ENCODE measurements at places on chromosomes 3 and 15. TPM values are rescaled to one million over a fixed set of nuclear protein-coding genes. Genes with fewer than 3 reads are reported as not detected.

Gene UROC1
- not detected for total RNA-seq

Gene ANXA2
- 1,298 TPM for total RNA-seq

Gene FOXL2NB
- 0.93 TPM for total RNA-seq

Gene AVEN
- total RNA-seq, result 6.8 TPM

Gene THSD4
- total RNA-seq, result 30.5 TPM

DNA sequence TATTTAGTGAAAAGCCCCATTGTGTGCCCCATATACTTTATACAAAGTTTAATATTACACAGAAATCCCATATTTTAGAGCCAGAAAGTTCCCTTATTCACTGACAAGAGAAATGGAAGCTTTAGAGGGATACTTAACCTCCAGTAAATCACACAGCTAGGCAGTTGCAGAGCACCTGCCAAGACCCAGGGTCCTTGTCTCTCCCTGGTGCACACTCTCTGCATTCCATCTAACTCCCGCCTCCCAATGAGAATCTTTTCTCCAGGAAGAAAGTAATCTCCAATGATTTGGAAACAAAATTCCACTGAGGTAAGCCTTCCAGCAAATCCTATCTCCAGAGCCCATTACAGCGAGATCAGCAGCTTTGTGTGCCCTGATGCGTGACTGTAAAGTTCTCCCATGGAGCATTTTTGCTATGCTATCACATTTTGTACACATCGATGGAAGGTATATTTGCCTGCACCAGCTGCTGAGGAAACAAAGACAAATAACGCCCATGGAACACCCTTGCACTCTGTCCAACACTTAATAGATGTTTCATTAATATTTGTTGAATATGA is 41.4 kb downstream of the ULK4 start:
- H3K27ac ChIP-seq, result no peak overlapping the region
- H3K4me1 ChIP-seq, result no peaks in the 10 kb centered on the region
- H3K27me3 ChIP-seq, result no peaks in the 10 kb centered on the region
- DNase-seq, result no peak

GRCh38 chr3:101611023-101611422 is 37.0 kb downstream of the PCNP start:
- DNase-seq, result no peak
- no peak overlapping the region for H3K27ac ChIP-seq
- H3K27me3 ChIP-seq, result no peaks in the 10 kb centered on the region
- no peaks in the 10 kb centered on the region for H3K36me3 ChIP-seq
- no peak overlapping the region for H3K4me3 ChIP-seq
- H3K4me1 ChIP-seq, result no peaks in the 10 kb centered on the region

Measured in HCT116 (cell line).